ENCODE measurements at places on chromosomes 4 and X.

DNA sequence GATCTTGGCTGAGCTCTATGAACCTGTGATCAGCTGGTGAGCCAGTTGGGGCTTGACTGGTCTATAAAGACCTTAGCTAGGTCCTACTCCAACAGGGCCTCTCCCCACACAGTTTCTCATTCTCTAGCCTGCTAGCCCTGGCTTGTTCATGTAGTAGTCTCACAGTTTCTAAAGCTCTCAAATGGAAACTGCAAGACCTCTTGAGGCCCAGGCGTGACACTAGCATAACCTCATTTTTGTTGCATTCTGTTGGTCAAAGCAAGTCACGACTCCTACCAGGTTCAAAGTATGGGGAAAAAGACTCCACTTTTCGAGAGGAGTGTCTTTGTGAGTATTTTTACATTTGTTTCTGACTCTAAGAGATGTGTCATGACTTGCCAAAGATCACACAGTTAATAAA is 50.9 kb downstream of the CEP44 start:
- peak; percentile 4 for DNase-seq

DNA sequence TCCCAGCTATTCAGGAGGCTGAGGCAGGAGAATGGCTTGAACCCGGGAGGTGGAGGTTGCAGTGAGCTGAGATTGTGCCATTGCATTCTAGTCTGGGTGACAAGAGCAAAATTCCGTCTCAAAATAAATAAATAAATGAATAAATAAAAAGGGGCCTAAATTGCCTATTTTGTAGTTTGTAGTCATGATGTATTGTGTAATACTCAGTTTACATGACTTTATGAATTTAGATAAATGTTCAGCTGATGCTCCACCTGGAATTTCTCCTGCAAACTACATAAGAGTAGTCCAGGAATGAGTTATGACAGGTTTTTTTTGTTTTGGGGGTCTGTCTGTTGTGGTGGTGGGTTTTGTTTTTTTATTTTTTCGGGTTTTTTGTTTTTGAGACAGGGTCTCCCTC is 31.1 kb downstream of the RBMX start:
- no peak for DNase-seq

DNA sequence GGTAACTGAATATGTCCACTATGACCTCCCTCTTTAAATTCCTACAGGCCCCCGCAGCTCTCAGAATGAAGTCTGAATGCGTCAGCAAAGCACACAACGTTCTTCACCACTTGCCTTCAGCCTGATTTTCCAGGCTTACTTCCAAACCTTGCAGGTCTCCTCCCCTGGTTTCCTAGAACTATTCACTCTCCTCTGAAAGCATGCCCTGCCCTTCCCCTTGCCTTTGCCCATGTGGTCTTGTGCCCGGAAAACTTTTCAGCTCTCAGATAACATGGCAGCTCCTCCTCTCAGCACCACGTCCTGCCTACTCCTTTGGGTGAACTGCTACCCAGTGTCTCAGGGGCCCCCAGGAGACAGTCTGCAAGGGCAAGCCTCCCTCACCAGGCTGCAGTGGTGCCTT is 268.5 kb upstream of the LDB2 start:
- no peak for DNase-seq

- no peak for DNase-seq
Measured at GRCh38 chrX:103414561-103414960, 38.2 kb downstream of the BEX3 start.

DNA sequence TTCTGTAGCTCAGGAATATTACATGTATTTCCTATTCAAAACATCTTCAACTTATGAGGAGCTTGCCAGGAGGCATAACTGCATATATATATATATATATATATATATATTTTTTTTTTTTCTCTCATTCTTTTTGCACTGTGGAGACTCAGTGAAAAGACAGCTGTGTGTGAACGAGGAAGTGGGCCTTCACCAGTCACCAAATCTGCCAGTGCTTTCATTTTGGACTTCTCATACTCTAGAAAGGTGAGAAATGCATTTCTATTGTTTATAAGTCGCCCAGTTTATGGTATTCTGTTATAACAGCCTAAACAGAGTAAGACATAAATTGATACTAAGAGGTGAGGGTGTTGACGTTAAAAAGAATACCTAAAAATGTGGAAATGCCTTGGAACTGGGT is 710.6 kb downstream of the TRAM1L1 start:
- no peak for DNase-seq

DNA sequence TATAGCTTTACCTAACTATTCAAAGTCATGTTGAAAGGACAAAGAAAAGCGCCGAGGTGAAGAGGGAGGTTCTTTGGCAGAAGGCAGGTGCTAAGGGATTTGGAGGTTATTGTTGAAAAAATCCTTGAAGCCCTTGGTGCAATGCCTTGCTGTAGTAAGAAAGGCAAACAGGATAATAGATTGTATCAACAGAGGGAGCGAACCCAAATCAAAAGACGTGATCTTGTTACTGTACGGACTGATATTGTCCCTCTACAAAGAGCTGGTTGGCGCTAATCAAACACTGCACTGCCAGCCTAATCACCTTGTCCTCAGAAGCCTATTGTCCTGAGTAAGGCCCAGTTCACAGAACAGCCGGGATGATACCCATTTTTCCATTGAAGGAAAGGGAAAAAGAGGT is 182.9 kb downstream of the ZIC3 start:
- no peak for DNase-seq

- peak; percentile 79 for DNase-seq
Measured at GRCh38 chr4:38860788-38861424, 4.3 kb upstream of the TLR6 start.

DNA sequence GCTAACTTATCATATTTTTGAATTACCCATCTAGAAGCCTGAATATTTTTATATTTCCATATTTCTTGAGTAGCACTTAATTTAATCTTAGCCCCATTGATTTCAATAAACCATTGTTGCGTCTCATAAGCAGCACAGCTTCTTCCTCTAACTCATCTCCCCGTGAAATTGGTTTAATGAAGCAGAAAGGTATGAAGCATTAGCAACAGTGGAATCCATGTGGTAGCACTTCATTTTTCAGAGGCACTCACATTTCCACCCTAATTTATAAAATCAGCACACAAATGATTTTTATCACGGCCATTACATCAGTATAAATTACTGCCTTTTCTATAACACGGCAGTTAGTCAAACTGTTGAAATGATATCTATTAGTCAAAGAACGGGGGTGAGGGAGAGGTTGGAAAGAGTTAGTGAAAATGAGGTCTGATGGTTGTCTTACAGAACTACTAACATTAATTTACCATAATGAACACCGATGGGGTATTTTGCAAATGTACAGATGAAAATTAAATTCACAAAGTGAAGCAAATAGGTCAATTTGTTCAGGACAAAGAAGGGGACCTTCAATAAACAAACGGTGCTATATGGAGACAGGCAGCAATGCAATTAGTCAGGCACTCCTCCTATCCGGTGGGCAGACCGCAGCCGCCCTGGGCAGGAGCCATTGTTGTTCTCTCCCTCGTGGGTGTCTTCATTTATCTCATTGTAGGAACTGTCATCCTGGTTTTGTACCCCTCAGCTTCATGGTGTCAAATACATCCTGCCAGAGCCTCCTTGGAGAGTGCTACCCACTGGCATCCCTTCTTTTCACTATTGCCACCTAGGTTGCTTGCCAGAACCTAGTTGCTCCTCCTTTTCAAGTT is 205.7 kb downstream of the SOX3 start:
- DNase-seq, result no peak

- no peak for DNase-seq
Measured at GRCh38 chrX:150483356-150483985, 85.0 kb upstream of the MTM1 start.

- DNase-seq, result no peak
Measured at GRCh38 chr4:141802333-141802732, 165.9 kb downstream of the IL15 start.

- DNase-seq, result no peak
Measured at GRCh38 chr4:161172396-161173026, 991.3 kb downstream of the FSTL5 start.

GRCh38 chrX:132085786-132086185 is 42.0 kb downstream of the FRMD7 start:
- no peak for DNase-seq

- no peak for DNase-seq
Measured at GRCh38 chr4:136651278-136651667, 881.0 kb downstream of the PCDH18 start.

DNA sequence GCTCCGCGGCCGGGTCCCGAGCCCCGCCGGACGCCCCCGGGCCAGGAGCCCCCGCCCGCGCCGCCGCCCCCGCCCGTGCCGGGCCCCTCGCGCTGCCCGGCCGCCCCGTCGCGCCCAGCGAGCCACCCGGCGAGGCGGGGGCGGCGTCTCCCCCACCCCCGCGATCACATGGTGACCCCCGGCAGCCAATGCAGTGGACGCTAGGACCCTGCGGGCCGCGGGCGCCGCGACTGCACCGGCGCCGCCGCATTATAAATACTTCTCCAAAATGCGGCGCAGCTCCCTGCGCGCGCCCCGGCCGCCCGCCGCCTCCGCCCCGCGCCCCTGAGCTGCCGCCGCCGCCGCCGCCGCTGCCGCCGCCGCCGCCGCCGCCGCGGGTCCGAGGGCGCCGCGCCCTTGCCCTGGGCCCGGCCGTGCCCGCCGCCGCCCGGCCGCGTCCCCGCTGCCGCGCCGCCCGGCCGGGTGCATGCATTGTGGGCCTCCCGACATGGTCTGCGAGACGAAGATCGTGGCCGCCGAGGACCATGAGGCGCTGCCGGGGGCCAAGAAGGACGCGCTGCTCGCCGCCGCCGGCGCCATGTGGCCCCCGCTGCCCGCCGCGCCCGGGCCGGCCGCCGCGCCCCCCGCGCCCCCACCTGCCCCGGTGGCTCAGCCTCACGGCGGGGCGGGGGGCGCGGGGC is at the start of gene NAT8L:
Gene NAT8L (plus strand): TSS at position 282 of the 680 bp plus-strand sequence. CDS start 185 bp downstream, at position 467.
- no peak for DNase-seq

GRCh38 chr4:112523008-112523721 is 7.2 kb upstream of the NEUROG2 start:
- DNase-seq, result peak; percentile 60

DNA sequence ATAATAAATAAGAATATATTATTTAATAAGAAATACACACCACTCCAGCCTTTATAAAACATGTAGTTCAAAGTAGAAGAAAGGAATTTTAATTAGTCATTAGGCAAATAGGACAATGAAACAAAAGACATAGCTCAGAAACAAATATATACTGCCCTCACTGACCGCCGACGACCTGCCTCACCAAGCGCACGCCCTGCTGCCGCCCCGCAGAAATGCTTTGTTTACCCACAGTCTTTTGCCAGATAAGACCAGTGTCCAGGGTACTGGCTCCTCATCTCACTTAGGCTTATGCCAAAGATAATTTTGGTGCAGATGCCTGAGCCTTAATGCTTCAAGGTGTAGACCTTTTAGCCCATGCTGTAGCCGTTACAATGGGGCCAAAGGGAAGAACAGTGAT is 199.5 kb downstream of the HHIP start:
- DNase-seq, result no peak

DNA sequence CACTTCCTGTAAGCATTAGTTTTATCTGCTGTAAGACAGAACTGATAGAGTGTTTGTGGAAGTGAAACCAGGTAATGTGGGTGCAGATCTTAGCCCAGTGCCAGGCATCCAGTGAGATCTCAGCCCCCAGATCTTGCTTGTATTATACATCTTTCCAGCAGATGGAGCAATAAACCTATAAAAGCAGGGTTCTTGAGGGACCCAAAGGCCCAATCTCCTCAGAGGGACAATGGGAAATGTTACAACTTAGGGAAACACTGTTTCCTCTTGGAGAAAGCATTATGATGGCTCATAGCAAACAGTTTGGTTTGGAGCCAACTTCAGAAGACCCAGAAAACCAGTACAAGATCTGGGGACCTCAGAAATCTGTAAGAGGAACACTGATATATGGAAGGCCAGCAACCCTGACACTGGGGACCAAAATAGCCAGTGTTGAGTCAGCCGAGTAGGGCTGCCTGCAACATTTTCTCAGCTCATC is 206.3 kb downstream of the SLC7A11 start:
- peak; percentile 33 for DNase-seq

DNA sequence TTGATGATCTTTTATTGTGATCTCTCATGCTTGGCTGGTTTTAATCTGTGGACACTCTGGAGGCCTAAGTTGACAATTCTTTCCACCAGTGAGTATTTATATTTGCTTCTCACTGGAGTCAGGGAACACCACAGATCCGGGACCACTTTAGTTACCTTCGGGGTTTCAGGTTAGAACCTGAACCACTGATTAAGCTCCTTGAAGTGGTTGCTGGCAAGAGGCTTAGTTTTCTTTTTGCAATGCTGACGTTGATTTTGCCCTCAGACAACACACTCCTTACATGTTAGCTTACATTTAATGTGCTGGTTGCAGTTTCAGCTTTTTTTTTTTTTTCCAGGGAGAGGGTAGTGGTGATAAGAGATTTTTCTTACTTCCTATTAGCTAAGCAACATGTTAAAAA is 10.5 kb upstream of the ZNF330 start:
- DNase-seq, result no peak

- no peak for DNase-seq
Measured at GRCh38 chrX:153396320-153397195, 4.6 kb downstream of the PNMA6E start.

DNA sequence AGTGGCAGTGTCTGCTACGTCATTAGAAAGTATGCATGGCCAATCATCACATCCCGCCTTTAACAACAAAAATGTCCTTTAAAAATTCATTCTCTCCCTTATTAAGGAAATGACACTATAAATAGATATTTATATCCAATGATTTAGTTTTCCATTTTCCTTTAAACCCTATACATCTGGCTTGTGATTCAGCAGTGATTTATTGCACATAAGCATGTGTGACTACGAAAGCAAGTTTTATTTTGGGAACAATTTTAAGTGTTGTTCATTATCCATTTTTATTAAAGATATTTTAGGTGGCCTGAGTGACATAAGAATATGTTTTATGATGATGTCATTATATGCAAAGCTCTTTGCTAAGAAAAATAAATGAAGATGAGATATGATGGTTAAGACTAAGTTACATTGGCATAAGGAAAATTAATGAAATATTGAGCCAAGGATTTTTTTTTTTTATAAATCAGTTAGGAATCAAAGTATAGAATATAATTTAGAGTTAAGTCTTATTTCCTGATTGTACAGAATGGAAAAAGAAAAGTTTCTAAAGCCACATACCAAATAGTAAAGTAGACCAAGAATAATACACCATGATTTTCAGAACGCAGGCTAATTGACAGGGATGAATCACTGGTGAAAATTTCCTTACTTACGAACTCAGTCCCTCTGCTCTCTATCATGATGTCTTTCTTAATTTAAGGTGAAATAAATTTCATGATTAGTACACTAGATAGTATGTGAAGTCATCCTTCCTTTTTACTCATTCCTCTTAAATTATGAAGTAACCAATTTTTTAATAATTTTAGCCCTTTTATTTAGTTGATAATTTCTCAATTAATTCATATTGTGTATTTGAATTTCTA is 822.4 kb downstream of the FAT4 start:
- no peak for DNase-seq

- no peak for DNase-seq
Measured at GRCh38 chr4:39729557-39729956, 31.6 kb downstream of the UBE2K start.

DNA sequence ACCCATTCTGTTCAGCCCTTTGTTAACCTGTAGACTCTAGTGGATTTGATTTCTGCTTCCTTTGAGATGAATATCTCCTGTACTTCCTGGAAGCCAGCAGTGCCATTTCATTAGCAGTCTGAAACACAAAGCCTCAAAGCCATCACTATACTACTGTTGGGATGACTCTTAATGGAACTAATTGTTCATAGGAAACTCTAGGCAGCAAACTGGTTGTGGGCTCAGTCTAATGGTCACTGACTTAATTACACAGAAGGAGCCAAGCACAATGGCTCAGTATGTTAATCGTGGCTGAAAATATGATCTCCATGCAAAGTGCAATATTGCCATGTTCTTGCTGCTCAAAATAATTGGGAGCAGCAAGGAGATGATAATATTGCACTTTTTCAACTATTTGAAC is 262.3 kb downstream of the ARHGAP24 start:
- no peak for DNase-seq

Data from activated CD4-positive, alpha-beta T cell treated with anti-CD3 and anti-CD28 coated beads, Interleukin-10, Interleukin-2, amounts not matched to agents 100 ng/mL and 50 ng/mL, durations not matched to agents 16 hours and 8 hours (primary cell).